Right ventricle myocardium inferior (tissue), 1 donor: ENCODE measurements at places on chromosomes 1 and 21.

DNA sequence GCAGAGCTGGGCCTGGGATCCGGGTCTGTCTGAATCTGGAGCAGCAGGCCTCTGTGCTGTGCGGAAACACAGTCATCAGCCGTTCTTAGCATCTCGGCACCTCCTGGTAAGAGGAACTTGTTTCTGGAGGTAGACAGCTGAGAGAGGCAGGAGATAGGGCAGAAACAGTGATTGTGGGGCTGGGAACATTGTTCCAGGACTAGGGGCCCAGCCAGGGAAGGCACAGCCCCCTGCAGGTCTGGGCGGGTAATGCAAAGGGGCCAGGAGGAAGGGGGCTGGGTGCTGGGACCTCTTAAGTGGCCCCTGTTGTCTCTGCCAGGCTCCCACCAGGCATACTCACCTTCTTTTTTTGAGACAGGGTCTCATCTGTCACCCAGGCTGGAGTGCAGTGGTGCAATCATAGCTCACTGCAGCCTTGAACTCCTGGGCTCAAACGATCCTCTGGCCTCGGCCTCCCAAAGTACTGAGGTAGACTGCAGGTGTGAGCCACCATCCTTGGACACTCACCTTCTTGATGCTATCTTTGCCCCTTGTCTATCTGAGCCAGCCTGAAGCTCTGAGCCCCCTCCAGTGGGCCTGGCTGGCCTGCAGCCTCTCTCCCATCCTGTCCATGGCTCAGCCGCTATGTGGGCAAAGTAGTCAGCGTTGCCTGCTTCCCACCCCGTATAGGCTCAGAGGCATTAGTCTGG lies 134.3 kb upstream of the ZBTB40 start:
- DNase-seq = no peak

GRCh38 chr1:187001198-187001889 lies 172.6 kb downstream of the PLA2G4A start:
- no peak for DNase-seq

GRCh38 chr1:147726168-147726567 lies 34.2 kb downstream of the GJA5 start:
- no peak for DNase-seq

- DNase-seq = no peak
Measured at GRCh38 chr21:32562426-32562825, 22.9 kb downstream of the TCP10L start.

GRCh38 chr1:9444532-9444931 lies 94.7 kb upstream of the SLC25A33 start:
- no peak for DNase-seq
